ENCODE measurements at places on chromosomes 12 and 14.

- no peak for DNase-seq
Measured at GRCh38 chr14:66508547-66508845, 549 bp downstream of the GPHN start.

- DNase-seq, result no peak
Measured at GRCh38 chr12:130183585-130184370, 21.5 kb downstream of the FZD10 start.

- no peak for DNase-seq
Measured at GRCh38 chr12:9343731-9344130, 135.5 kb upstream of the PZP start.

- no peak for DNase-seq
Measured at GRCh38 chr14:68711561-68712309, 81.1 kb downstream of the ZFP36L1 start.

GRCh38 chr14:78710963-78711362 is 540.8 kb downstream of the NRXN3 start:
- no peak for DNase-seq

GRCh38 chr14:98210045-98210672 is 1061.8 kb downstream of the BCL11B start:
- DNase-seq, result no peak

DNA sequence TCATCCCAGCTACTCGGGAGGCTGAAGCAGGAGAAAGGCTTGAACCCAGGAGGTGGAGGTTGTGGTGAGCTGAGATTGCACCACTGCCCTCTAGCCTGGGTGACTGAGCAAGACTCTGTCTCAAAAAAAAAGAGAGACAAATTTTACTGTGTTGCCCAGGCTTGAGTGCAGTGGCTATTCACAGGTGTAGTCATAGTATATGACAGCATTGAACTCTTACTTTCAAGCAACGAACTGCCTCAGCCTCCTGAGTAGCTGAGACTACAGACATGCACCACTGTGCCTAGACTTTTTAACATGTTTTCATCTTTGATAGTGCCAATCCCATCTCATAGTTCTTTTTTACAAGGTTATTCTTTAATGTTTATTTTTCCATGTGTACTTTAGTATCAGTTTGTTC is 13.7 kb downstream of the ARID2 start:
- DNase-seq, result no peak

DNA sequence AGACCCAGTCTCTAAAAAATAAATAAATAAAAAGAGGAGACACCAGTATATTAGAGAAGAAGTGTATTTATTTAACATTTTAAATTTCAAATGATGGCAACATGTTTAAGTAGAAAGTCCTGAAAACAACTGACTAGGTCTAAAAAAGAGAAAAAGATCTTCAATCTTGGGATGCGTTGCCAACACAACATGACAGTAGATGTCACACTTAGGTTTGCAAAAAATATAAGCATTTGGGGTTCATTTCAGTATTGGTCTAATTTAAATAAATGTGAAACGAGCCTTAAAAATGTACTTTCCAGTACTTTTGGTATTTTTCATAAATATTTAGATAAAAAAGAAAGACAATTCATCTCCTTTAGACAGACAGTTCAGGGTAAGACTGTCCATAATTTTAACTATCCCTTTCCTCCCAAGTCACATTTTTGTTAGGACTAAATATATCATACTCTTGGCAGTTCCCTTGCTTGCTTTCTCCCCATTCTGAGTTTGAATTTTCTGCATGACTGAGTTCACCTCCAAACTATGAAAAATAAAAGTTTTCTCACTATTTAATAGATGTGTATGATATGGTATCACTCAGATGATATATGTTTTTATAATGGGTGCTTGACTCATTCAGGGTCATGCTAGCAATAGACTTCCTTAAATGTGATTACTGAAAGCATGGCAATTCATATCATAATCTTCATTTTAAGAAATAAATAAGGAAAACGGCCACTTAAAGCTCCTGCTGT is 4.3 kb downstream of the C14orf93 start:
- no peak for DNase-seq

Data from HFF-Myc (cell line).